ENCODE measurements at places on chromosomes 11 and 22.

DNA sequence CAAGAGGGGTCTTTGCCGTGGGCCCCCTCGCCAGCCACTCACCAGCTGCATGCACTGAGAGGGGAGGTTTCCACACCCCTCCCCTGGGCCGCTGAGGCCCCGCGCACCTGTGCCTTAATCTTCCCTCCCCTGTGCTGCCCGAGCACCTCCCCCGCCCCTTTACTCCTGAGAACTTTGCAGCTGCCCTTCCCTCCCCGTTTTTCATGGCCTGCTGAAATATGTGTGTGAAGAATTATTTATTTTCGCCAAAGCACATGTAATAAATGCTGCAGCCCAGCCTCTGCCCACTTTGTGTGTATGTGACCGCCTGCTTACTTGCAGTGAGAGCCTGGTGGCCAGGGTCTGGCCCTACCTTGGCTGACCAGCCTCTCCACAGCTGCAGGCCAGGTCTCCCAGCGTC lies 2.8 kb upstream of the CRACR2B start:
- DNase-seq = no peak

- DNase-seq = no peak
These were observed 10.4 kb downstream of the PDGFB start for GRCh38 chr22:39234472-39234787.

DNA sequence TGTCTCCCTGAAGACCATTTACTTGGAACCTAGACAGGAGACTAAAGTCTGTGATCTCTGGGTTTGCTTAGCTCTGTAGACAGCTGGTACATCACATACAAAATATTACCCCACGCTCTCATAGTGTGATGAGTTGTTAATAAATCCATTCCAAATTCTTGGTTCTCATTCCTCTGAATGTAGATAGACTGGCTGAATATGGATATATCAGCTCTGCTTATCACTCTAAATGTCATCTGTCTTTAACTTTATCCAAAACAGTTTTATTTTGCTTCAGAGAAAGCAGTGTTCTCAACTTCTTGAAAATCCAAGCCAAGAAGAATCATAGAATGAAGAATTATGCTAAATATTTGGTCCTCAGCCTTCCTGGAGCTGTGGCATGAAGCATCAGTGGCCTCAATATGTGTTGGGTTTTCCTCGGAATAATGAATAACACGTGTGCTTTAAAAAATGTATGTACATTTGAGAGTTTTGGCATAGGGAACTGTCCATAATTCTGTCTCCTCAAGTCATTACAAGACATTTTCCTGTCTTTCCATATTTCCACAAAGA lies 10.5 kb upstream of the LDLRAD3 start:
- DNase-seq = no peak

- no peak for DNase-seq
These were observed 5.9 kb downstream of the TSPAN32 start for GRCh38 chr11:2307501-2308331.

GRCh38 chr11:102006835-102007566 lies 40.2 kb upstream of the CFAP300 start:
- no peak for DNase-seq

DNA sequence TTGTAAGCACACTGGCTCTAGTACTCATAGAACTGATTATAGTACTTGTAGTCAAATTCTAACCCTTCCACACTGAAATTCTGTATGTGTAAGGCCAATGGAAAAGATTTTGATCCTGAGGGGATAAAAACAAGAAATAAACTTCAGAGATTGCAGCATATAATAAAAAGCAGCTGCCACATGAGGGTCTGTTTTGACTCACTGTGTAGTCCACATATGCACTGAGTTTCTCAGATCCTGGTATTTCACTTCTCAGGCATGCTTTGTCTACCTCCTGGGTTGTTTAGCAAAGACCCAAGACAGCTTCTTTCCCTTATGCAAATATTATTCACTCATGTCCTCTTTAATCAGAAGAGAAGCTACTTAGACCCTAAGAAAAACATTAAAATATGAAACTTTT lies 71.1 kb upstream of the SLC5A12 start:
- no peak for DNase-seq

DNA sequence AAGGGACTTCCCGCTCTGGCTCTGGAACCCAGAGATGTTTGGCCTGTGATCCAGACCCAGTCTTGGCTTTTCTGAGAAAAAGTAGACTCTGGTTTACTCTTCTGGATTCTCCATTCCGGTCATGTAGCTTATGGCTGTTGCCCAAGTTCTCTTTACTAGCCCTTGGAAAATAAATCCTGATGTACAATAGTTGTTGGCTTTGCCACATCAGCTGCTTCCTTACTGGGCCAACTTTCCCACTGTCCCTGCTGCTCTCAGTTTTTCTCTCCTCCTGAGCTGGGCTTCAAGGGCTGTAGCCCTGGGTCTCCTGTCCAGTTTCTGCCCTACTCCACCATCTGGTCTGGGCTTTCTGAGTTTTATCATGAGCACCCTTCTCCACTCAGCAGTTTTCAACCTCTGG lies 12.5 kb downstream of the PATZ1 start:
- no peak for DNase-seq

- no peak for DNase-seq
These were observed 28.9 kb downstream of the CARD18 start for GRCh38 chr11:105110688-105111030.

GRCh38 chr11:77173494-77173893 lies 45.4 kb downstream of the MYO7A start:
- no peak for DNase-seq

- DNase-seq = no peak
These were observed 35.8 kb downstream of the MTNR1B start for GRCh38 chr11:93005239-93005638.

GRCh38 chr11:61347916-61348461 lies 13.7 kb downstream of the CYB561A3 start:
- DNase-seq = no peak

DNA sequence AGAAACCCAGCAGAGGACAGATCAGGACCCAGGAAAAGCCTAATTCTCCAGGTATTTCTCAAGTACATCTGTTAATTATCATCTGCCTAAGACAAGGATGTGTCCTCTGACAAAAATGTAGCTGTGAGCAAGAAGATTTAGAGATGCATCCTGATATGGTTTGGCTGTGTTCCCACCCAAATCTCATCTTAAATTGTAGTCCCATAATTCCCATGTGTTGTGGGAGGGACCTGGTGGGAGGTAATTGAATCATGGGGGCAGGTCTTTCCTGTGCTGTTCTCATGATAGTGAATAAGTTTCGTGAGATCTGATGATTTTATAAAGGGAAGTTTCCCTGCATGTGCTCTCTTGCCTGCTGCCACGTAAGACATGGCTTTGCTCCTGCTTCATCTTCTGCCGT lies 381.8 kb downstream of the BUD13 start:
- DNase-seq = no peak

- DNase-seq = no peak
These were observed at the start of gene PAMR1 for GRCh38 chr11:35525501-35526175. TSS of gene PAMR1 (minus strand) at chr11:35525616. CDS start at chr11:35525585, 31 bp downstream.

- DNase-seq = no peak
These were observed 87.8 kb downstream of the FBXO7 start for GRCh38 chr22:32562401-32562800.

- no peak for DNase-seq
These were observed 751 bp upstream of the WNT7B start for GRCh38 chr22:45977551-45978274.

GRCh38 chr11:46277313-46277621 lies 195 bp upstream of the CREB3L1 start:
- no peak for DNase-seq

DNA sequence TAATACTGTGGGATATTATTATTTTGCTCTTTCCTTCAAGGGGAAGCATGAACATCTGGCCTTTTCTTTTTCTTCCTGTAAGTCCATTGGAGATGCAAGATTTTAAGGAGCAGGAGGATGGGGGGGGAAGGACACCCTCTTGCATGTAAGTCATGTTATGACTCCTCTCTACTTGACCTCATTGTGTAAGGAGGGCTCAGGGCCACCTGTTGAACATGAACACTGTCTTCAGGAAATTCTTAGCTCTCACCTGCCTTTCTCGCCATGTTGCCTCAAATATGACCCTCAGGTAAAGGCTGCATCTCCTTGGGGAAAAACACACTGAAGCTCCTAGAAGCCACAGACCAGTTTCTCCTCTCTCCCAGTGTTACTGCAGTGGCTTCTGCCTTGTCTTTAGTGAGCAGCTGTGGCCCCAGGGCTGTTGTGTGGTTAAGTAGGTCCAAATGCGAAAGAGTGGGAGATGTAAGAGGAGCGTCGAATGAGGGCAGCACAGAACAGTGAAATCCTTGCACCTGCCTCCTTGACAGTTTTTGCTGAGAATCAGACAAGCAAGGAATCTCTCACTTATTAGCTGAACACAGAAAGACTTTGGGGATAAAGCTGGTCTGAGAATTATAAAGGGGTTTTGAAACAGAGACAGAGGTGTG lies 1.3 kb upstream of the RAG1 start:
- DNase-seq = no peak

GRCh38 chr11:12541583-12542151 lies 132.6 kb upstream of the TEAD1 start:
- DNase-seq = no peak

DNA sequence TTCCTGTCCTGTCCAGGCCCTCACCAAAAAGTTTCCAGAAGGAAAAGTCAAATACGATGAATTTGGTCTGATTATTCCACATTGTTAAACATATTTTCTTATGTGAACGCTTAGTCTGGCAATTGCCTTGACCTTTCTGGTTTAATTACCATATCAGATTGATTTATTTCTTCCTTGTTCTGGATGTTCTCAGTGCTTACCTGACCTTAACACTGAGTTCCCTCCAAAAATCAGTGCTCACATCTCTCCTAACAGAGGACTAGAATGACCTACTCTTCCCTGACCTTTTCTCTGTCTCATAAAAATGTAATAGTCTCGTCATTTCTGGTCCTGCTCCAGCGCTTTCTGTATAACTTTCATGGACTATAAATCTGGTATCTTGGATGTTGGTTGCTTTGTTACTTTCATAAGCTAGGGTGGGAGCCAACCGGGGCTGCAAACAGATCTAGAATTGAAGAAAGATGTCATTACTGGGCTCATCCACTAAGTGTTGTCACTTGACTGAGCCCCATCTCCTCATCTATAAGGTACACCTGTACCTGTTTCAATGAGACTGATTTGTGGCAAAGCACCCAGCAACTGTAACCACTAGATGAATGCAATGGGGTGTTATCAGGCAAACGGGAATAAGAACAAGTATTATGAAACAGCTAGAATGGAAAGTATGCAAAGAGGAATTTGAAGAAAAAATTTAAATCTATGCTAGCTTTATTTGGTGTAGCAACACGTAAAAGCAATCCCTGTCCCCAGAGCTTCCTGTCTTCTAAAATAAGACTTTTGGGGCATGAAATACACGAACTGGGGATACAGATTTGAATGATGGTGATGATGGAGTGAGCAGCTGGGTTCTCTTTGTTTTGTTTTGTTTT lies 2.4 kb downstream of the FADS2 start:
- no peak for DNase-seq

- no peak for DNase-seq
These were observed 9.3 kb downstream of the TSSC4 start for GRCh38 chr11:2409611-2410468.

- DNase-seq = no peak
These were observed 39.8 kb upstream of the PRSS23 start for GRCh38 chr11:86760577-86760976.

- no peak for DNase-seq
These were observed 391.6 kb downstream of the BRD1 start for GRCh38 chr22:49436056-49436455.

- no peak for DNase-seq
These were observed 39.6 kb downstream of the NAT10 start for GRCh38 chr11:34145073-34145472.

DNA sequence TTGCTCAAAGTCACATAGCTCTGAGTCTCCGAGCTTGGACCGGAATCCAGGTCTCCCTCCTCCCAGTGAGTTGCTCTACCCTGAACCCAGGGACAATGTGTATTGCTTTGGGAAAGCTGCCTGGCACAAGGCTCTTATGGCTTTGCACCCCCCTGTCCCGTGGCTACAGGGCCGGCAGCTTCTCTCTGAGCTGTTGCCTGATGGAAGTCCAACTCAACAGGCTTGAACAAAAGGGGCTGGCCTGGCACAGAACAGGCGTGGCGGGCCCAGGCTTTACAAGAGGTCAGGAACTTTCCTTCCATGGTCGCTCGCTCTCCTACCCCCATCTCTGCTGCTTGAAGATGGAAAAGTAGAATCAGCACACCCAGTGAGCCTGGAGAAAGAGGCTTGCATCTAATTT lies 34.3 kb downstream of the MYEOV start:
- DNase-seq = no peak

GRCh38 chr22:46000081-46001027 lies 23.4 kb upstream of the WNT7B start:
- DNase-seq = no peak

DNA sequence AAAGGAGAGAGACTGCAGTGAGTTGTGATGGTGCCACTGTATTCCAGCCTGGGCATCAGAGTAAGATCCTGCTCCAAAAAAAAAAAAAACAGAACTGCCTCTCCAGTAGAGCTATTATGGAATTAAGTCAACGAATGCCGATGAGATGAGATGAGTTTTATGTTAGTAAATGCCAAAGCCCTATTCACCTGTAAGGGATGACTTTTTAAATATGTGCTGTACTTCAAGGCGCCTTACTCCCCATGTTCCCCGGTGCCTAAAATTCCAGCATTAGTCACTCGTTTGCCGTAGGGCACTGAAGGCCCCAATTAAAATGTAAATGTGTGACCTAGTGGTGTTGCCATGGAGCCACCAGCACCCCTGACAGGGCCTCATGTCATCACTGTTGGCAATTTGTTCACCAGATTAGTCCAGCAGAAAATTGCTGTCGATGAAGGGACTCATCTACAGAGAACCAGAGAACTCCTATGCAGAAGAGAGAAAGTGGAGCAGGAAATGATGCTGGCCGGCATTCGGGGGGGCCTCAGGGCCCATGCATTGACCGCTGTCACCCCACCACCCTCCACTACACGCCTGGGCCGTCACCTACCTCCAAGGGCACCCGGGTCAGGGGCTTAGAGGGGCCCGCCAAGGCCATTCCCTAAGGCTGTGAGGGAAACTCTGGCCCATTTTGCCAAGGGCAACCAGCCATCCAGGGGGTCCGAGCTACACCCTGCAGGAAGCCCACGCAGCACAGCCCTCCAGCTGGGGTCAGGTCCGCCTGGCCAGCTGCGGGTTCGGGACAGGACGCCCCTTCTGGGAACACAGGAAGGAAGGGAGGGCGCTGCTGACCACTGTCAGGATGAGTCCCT lies 17.8 kb downstream of the LIF start:
- DNase-seq = no peak

GRCh38 chr11:12598330-12599256 lies 75.6 kb upstream of the TEAD1 start:
- DNase-seq = peak; percentile 13

Measured in CD4-positive, alpha-beta T cell treated with Interleukin-21 for 1 hour (primary cell).